ENCODE measurements at places on chromosomes 13 and 19.
A peak's percentile ranks its signal among the peaks of the same experiment; 100 is the strongest.

GRCh38 chr13:93653776-93654175 lies 427.2 kb downstream of the GPC6 start:
- no peak for DNase-seq

DNA sequence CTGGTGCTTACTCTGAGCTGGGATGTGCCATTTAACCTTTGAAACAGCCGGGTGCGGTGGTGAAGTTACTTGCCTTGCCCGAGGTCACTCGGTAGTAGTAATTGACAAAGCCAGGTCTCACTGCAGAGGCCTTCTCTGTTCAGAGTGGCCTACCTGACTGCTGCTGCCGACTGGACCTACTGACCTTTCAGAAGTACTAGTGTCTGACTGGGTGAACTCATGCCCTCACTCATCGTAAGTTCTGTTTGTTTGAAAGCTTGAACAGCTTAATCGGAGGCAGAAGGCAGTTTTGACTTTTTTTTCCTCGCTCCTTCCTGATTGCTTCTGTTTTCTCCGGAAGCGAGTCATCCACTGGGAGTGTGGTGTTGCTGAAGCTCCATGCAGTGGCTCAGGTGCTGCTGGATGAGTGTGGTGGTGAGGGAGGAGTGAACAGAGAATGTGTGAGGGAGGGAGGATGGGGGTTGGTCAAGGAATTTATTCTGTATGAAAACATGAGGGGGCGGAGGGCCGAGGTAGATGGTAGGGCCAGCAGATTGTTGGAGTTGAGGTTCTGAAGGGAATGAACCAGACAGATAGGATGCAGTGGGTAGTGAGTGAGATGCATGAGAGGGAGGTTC lies 2.7 kb downstream of the SPINT2 start:
- DNase-seq = peak; percentile 53

GRCh38 chr13:80989241-80989640 lies 648.3 kb upstream of the SPRY2 start:
- no peak for DNase-seq

GRCh38 chr19:10450853-10451609 lies 30.7 kb downstream of the PDE4A start:
- DNase-seq = no peak

DNA sequence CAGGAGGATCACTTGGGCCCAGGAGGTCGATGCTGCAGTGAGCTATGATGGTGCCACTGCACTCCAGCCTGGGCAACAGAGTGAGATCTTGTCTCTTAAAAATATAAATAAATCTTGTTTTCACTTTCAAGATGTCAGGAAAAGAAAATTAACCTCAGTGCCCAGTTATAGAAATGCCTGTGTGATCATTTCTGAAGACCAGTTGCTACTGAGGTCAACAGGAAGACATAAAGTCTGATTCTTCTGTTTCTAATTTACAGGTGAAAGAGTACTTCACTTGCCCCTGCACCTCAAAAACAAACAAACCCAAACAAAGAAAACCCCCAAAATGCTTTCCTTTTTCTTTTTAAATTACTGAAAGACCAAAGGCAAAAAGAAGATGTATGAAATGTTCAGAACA lies 174.3 kb upstream of the NBEA start:
- no peak for DNase-seq

Measured in astrocyte of the spinal cord (primary cell).